ENCODE measurements at places on chromosomes 11 and 22.
A peak's percentile ranks its signal among the peaks of the same experiment; 100 is the strongest.

- peak; percentile 3 for DNase-seq
These were observed 348.7 kb downstream of the ETS1 start for GRCh38 chr11:128238521-128239265.

DNA sequence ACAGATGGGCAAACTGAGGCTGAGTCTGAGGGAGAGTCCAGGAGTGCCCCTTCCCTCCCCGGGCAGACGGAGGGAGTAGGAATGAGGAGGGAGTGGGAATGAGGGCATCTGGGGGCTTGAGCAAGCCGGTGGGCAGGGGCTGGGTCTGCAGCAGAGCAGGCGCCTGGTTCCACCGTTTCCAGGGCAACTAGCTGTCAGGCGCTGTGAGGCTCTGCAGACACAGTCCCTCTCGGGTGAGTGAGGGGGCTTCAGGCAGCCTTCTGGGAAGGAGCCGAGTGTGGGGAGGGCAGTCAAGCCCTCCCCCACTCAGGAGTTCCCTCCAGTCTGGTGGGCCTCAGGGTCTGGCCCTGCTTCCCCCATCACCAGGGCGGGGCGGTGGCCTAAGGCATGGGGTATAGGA, 19.0 kb downstream of the TMEM258 start:
- DNase-seq = no peak

DNA sequence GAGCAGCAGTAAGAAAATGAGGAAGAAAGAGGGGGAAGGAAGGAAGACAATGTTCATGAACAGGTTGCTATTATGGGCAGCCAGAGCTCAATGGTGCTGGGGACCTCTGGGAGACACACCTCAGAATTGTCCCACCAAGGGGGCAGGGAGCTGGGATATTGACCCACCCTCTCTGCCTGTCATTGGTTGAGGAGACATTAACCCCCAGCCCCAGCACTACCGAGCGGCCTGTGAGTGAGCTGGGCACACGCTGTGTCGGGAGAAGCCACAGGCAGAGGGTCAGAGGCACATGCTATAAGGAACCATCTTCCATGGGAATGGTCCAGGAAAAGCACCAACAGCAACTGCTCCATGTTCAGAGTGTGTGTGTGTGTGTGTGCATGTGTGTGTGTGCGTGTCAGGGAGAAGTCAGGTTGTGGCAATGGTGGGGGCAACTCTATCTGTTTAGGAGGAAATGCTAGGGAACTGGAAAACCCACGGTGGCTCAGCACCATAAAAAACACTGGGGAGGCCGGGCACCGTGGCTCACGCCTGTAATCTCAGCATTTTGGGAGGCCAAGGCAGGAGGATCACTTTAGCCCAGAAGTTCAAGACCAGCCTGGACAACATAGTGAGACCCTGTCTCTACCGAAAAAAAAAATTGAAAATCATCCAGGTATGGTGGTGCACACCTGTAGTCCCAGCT, 49.2 kb downstream of the CD6 start:
- no peak for DNase-seq

DNA sequence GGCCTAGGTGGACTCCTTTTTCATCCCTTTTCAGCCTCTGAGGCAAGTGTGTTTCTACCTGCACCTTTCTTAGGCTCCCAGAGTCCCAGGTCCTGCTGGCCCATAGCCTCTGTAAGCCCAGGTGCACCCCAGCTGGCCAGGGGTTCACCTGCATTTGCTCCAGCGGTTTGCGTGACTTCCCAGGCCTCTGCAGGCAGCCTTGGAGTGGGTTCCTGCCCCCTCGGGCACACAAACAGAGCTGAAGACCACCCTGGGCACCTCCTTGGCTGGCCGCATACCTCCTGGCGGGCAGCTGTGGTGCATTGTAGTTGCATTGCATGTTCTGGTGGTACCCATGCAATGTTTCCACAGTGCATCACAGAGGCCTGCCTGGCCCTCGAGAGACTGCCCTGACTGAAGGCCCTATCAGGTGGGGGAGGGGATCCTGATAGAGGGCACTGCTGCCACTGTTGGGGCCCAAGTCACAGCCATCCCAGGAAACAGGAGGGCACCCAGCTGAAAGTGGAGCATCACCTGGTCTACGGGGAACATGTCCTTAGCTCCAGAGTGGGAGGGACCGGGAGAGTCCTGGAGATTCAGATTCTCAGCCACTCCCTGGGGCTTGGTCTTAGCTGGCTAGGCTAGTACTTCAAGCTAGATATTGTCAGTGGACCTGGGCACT, 14.1 kb downstream of the SHISA8 start:
- no peak for DNase-seq

DNA sequence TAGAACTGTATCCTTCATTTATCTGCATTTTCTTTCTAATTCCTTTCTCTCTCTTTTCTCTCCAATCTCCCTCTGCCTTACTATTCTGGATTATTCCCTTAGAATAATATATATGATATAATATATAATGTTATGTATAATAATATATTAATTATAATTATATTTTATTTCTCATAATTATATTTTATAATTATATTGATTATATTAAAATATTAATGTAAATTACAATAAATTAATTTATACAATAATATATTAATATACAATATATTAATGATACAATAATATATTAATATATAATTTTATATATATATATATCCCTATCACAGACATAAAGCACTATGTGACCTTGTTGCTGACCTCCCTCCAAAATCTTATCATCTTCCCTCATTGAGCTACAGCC, 661.3 kb upstream of the CHORDC1 start:
- DNase-seq = no peak

DNA sequence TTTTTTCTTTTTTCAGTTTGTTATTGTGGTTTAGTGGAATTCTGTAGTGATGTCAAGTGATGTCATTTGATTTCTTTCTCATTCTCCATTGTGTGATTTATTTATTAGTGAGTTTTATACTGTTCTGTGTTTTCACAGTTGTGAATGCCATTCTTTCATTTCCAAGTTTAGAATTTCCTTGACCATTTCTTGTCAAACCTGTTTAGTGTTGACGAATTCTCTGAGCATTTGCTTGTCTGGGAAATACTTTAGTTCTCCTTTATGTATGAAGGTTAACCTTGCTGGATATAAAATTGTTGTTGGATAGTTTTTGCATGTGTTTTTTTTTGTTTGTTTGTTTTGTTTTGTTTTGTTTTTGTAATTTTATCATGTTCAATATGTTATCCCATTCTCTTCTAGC, 633.6 kb upstream of the FAT3 start:
- DNase-seq = no peak

DNA sequence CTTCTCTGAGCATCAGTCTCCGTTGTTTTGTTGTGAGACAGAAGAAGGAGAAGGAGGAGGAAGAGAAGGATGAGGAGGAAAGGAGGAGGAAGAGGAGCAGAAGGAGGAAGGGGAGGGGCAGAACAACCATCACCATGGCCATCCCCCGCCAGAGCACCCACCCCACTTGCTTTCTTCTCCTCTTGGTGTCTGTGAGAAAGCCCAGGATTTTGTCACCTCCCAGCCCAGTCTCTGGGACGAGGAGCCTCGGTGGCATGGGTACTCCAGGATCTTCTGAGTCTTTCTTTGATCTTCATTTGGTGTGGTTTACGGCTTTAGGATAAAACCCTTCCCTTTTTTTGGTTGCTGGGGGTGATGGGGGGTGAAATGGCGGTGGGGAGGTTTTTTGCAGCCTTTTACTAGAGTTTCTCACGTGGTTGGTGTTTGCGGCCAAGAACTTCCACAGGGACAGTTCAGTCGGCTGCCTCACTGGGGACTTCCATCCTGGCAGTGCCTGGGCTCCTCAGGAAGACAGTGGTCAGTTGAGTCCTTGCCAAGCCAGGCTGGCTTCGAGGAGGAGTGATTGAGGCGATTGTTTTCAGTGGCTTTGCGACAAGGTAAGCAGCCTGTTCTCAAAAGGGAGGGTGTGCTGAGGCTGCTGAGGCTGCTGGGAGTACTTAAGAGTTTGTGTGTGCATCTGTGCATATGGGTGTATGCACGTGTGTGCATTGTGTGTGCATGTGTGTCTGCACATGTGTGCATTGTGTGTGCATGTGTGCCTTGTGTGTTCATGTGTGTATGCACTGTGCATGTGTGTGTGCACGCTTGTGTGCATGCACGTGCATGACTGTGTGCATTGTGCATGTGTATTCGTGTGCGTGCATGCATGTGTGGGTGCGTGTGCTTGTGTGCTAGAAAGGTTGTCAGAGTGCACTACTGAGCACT, 567.5 kb downstream of the TBC1D22A start:
- DNase-seq = no peak

DNA sequence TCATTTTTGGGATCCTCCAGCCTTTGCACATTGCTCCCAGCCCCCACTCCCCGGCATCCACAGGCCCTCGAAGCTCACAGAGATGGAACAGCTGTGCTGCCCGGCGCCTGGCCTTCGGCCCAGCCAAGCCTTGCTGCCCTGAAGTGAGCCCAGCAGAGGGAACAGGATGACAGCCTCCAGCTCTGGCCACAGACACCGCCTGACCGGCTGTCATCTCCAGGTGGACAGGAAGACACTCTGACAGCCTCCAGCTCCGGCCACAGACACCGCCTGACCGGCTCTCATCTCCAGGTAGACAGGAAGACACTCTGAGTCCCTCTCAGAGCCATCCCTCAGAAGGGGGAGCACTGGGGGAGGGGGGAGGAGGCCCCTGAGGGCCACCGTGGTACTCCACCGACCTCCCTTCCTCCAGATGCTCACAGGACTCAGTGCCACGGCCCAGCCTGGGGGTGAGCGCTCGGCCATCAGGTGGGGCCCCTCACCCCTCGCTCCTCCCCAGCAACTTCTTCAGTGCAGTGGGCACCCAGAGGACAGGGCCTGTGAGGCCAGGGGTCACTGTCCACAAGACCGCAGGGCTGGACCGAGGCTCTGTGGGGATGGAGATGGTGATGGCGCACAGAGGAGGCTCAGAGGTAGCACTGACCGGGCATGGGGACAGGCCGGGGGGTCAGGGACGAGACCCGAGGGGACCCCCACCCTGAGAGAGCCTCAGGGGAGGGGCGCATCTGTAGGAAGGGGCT, 58.6 kb downstream of the BRD1 start:
- DNase-seq = no peak

DNA sequence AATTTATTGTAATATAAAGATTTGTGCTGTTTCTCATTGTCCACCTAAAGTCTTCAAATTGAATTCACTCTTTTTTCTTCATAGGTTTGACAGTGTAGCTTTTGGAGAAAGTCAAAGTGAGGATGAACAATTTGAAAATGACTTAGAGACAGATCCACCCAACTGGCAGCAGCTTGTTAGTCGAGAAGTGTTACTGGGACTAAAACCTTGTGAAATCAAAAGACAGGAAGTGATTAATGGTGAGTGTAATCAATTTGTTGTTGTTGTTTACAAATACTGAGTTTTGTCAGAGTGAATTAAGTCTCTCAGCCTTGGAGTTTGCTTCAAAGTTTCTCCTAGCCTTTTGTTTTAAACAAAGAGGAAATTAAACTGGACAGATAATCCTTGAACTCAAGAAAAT, 53.6 kb upstream of the GRIK4 start:
- DNase-seq = no peak

- peak; percentile 32 for DNase-seq
These were observed 116.2 kb downstream of the KIAA1671 start for GRCh38 chr22:25068707-25069106.

DNA sequence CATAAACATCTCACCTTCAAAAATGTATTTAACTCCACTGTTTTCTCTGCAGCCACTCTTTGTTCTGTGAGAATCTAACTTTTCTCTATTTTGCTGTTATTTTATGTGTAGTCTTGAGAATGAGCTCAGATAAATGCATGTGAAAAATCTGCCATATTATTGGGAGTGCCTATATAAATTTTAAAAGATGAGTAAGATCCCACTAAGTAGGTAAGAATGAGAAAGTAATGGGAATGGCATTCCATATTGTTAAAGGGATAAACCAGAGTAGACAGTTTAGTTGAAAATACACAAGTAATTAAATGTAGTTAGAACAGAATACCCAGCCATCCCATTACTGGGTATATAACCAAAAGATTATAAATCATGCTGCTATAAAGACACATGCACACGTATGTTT, 817.2 kb downstream of the FAM181B start:
- DNase-seq = no peak

DNA sequence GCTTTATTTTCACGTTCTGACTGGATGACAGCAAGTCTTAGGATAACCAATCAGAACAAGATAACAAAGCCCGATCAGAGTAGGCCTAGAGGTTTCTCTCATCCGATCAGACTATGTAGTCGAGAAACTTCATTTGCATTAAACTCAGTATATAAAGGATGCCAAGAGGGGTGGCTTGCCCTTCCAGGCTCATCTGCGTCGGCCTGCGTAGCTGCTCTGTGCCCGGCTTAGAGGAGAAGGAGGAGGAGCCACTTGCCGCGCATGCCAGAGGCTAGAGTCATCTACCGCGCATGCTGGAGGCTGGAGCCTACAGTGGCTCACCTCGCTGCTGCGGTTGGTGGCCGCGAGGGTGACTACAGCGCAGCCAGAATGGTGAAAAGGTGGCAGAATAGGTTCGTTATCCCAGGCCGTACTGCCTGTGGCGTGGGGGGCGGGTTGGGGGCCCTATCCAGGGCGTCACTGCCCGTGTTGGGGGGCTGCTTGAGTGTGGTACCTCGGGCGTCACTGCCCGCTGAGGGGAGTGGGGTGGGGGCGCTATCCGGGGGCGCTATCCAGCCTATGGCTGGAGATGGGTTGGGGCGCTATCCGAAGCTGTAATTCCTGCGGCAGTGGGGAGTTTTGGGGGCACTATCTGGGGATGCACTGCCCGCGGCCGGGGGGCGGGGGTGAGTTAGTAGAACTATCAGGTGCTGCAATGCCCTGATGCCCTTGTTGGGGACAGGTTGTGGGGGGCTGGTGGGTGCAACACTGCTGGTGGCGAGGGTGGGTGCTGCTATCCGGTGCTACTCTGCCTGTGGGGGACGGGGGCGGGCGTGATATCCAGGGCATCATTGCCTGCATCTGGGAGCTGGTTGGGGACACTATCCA, at the start of gene RFPL2:
RFPL2 (minus strand) TSS at position 218 of the 867 bp plus-strand sequence. CDS start 2,622 bp downstream, outside the sequence.
- peak; percentile 65 for DNase-seq

GRCh38 chr22:25223269-25223850, 3.9 kb downstream of the CRYBB2 start:
- DNase-seq = no peak

DNA sequence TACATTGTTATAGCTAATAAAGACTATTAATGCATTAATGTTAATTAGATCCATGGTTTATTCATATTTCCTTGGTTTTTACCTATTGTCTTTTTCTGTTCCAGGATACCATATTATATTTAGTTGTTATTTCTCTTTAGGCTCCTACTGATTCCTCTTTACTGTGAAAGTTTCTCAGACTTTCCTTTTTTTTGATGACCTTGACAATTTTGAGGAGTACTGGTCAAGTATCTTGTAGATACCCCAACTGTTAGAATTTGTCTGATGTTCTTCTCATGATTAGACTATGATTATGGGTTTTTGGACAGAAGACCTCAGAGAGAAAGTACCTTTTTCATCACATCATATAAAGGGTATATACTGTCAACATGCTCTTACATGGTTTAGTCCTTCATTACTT, 26.6 kb downstream of the EMSY start:
- no peak for DNase-seq
